Effector CD4-positive, alpha-beta T cell (primary cell): ENCODE measurements at places on chromosomes 16 and 17.

DNA sequence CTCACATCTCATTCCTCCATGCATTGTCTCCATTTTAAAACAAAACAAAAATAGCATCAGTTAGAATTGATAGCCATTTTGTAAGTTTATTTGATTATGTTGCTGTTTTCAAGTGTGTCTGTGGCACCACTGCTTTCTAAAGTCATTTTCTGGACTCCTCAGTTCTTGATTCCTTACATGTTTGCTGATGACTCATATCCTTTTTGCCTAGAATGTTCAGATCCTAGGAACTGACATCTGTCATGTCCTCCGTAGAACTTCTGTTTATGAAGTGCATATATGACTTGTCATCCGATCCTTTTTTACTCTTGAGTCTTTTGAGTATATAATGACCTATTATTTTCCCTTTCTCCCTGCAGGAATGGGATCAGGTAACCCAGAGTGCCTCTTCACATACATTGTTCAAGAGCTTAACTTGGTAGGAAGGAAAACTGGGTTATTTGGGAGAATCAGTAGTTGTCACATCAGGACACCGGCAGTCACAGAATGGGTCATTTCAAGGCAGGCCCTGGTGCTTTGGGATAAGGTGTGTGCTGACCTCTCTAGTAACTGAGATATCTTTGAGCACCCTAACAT, 69.2 kb downstream of the MAP2K4 start:
- DNase-seq = no peak

- no peak for DNase-seq
Observed at GRCh38 chr16:1101573-1102332, 5.7 kb upstream of the C1QTNF8 start.

GRCh38 chr16:85275533-85276249, 163.4 kb upstream of the CIBAR2 start:
- DNase-seq = peak; percentile 46

GRCh38 chr16:53958341-53958880, 254.5 kb downstream of the FTO start:
- DNase-seq = no peak

GRCh38 chr16:7482032-7482431, 149.4 kb downstream of the RBFOX1 start:
- DNase-seq = no peak

DNA sequence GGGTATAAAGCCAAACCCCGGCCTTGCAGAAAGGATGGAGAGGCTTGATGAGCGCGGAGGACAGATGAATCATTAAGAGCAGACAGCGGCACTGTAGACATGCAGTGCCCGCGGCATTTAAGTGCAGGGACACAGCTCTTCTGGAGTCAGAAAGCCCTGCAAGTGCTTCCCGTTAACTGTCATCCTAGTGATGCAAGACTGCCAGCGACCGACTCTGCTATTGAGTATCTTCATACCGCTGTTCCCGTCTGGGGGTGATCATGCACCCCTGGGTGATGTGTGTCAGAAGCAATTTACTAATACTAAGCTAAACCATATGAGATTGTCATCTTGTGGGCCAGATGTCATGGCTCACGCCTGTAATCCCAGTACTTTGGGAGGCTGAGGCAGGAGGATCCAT, 101.0 kb downstream of the ABCC6 start:
- no peak for DNase-seq

DNA sequence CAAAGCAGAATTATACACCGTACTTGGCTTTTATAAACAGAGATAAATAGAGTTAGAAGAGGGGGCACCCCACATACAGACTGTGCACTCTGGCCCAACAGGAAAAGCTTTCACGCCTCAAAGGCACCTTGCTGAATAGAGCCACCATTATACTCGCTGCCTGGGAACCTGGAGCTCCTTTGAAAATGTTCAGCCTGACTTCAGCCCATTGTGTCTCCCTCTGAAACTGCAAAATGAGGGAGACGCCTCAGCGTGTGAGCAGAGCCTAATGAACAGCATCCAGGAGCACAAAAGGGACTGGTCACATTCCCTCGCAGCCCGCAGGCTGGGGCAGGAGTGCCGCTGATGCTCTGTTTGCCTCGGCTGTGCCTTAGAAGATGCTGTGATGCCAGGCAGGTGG, 46.3 kb downstream of the ABCC12 start:
- no peak for DNase-seq

DNA sequence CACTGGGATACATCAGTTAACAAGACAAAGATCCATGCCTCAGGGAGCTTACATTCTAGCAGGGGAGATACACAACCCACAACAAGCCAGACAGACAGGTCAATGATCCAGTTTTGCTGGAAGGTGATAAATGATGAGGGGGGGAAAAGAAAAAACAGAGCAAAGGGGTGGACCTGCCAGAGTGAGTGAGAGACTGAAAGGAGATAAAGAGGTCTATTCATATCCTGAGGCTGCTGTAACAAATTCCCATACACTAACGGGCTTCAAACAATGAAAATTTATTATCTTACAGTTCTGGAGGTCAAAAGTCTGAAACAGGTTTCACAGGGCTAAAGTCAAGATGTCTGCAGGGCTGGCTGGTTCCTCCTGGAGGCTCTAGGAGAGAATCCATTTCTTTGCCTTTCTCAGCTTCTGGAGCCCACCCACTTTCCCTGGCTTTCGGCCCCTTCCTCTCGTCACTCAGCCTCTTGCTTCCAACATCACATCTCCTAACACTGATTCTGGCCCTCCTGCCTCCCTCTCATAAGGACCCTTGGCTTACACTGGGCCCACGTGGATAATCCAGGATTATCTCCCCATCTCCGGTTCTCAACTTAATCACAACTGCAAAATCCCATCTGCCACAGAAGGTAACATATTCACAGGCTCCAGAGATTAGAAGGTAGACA, 81.5 kb downstream of the GAS7 start:
- DNase-seq = no peak

- no peak for DNase-seq
Observed at GRCh38 chr17:79699386-79700036, 31.2 kb upstream of the ENPP7 start.

DNA sequence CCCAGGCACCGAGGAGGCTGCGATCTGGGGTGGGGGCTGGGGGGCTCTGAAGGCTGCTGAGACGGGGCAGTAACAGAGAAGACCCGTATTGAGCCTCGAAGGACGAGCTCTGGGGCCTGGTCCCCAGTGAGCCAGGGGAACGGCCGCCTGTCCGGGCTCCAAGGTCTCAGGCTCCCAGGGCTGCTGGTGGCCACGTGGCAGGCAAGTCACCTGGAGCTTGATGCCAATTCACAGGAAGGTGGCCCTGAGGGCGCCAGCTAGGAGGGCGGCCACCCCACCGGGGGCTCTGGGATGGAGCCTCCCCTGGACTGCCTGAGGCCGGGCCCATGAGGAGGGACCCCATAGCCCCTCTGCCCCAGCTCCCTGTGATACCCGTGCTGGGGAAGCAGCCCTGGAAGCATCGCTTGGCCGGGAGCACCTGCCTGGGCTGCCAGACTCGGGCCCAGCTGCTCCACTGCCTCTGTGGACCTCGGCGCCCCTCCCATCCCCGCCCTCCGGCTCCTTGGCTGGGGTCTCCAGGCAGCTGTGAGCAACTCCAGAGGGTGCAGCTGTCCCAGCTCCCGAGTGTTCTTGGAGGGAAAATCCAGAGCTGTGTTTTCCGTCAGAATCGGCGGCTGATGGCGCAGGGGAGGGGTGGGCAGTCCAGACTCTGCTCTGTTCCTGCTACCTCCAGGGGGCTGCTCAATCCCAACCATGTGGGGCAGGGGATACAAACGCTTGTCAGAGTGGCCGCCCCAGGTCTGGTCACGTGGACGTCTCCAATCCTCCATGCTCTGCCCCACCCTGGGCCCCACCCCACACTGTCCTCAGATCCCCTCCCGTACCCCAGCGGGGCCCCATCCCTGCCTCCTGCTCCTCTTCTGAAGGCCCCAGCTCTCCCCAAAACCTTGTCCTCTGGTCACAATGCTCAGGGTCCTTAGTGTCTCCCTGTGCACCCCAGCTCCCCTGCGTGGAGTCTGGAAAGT, 67.2 kb upstream of the GNG13 start:
- DNase-seq = no peak

GRCh38 chr17:61468263-61468907, 16.2 kb downstream of the TBX4 start:
- no peak for DNase-seq

- no peak for DNase-seq
Observed at GRCh38 chr16:11198828-11199227, 57.2 kb downstream of the SOCS1 start.

- DNase-seq = no peak
Observed at GRCh38 chr17:39845052-39845846, 18.9 kb downstream of the IKZF3 start.

- no peak for DNase-seq
Observed at GRCh38 chr17:30165960-30166359, 49.3 kb downstream of the NSRP1 start.

GRCh38 chr17:17722906-17723353, 41.7 kb downstream of the RAI1 start:
- DNase-seq = no peak

- DNase-seq = no peak
Observed at GRCh38 chr16:1559446-1559975, 26.0 kb downstream of the TMEM204 start.

GRCh38 chr16:88634994-88635670, 3.2 kb upstream of the IL17C start:
- DNase-seq = no peak

- no peak for DNase-seq
Observed at GRCh38 chr16:67811899-67812298, 5.2 kb downstream of the TSNAXIP1 start.

- no peak for DNase-seq
Observed at GRCh38 chr17:3033248-3033640, 30.2 kb downstream of the OR1D5 start.

DNA sequence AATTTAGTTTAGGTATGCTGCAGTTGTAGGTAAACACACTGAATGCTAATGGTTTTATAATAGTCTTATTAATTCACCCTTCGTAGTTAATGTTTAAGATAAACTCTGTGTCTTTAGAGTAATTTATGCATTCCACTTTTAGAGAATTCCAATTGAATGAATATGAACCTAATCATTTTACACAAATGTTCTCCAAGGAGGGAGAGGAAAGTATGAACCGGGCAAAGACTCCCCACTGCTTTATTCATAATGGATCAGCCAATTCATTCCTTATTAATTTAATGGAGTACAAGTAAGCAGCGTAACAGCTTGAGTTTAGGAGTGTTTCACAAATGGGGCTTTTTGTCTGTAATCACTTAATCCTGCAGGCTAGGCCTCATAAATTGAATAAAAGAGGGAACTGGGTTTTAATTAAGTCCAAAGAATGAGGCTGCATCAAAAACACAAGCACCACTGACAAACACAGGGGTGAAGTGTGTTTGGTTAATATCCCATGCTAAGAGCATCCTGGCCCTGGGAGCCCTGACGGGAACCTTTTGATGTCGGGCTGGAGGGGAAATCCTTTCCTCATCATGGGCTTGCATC, 375.7 kb upstream of the DYNLRB2 start:
- no peak for DNase-seq

DNA sequence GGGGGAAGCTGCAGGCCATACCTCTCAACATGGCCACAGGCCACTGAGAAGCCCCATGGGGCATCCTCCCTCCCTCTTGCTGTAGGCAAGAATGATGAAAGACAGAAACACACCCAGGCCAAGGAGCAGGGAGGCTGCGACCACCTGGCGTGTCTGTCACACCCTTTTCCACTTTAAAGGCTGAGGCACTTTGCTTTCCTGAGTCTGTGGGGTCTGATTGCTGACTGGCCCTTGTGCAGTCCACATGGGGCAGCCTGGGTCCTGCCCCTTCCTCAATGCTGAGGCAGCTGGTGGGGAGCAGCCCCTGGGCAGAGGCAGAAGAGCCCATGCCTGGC, 8.7 kb downstream of the TMEM204 start:
- no peak for DNase-seq

DNA sequence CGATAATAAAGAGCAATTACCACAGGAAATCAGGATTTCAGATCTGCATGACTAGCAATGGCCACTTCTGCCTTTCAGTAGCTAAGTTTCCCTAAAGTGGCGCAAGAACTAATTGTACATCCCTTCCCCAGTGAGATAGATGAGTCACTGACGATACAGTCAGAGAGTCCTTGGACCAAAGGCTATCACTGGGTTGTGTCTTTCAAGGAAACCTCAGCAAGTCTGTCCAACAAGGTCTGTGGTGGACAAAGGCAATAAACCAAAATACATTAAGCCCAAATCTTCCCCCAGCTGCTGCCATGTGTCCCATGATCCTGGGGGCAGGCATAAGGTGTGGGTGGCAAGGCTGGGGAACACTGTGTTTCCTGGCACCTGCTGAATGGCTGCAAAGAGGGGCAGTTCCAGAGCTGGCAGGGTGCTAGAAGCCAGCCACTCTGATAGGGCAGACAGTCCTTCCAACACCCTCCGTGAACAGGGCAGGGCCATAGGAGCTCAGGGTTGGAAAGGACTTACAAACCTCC, 20.5 kb upstream of the MTMR4 start:
- no peak for DNase-seq

GRCh38 chr17:34598161-34598776, 18.9 kb downstream of the TMEM132E start:
- no peak for DNase-seq

GRCh38 chr17:67531291-67531690, 154.2 kb downstream of the PITPNC1 start:
- no peak for DNase-seq

DNA sequence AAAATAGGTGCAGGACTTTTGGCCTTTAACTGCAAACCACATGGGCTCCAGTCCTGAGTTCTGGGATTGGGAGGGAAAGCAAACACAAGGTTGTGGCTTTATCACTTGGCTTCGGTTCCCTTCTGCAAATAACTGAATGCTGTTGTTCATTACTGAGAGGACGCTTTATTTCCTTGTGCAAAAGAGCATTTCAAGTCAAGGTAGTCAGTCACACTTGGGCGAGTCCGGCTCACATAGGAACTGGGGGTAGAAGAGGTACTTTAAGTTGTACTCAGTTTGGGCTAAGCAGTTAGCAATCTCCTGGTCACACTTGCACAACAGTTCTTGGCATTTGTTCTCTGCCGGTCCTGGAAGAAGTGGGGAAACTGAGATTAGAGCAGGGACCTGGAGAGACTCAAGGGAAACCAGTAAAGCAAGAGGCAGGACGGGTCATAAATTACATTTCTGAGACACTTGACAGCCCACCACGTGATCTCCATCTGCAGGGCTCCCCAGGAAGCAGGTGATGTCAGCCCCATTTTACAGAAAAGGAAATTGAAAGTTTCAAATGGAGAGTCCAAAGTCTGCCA, 21.6 kb downstream of the PLA2G10 start:
- no peak for DNase-seq

DNA sequence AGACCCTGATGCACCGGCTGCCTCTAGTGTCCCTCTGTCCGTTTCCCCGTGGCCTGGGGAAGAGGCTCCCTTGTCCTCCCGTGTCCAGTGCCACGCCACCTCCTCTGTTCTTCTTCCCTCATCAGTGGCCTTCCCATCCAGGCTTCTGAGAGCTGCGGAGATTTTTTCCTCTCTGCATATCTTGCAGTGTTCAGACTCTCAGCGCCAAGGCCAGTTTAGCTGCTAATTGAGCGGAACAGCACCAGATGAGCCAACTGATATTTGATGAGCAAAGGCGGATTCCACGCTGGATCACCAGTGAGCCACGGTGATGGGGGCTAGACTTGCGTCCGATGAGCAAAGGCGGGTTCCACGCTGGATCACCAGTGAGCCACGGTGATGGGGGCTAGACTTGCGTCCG, 257.6 kb downstream of the FOXL1 start:
- DNase-seq = no peak
